ENCODE measurements at places on chromosomes 12 and 14.

DNA sequence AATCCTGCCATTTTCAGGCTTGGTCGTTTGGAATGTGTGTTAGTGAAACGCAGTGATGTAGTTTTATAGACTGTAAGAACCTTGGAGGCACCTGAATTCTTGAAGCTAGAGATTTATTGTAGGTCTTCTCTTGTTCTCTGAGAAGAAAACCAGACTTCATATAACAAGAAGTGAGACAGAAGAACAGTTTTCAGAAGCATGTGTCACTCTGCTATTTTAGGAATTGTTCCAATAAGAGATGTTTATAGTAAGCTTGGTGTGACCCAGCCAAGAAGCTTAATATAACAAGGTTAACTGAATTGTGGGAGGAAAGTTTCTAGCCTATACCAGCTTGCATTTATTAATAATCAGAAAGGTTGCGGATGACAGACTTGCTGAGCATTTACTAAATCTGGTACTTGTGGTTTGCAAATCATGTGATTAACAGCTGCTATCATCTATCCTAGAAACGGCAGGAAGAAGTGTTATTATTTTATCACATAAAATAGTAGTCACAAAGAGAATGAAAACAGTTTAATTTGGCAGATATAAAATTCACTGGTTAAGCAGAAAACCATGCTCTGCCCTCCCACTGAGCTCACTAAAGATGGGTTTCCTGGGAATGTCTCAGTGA is 49.2 kb upstream of the BCAT1 start:
- no peak for DNase-seq

DNA sequence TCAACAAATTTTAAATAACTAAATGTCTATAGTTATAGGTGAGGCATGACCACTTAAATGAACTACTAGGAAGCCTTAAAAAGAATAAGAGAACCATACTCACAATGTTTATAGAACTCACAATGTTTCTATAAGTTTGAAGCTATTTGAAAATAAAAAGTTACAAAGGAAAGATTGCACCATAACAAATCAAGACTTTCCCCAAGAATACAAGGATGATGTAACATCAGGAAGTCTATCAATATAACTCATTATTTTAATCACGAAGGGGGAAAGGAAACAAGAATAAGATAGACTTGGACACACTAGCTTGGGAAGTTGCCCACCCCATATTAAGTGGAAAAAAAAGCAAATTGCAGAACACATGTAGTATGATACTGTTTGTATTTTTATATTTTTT is 26.9 kb downstream of the TMEM233 start:
- no peak for DNase-seq

- DNase-seq: no peak
Observed at GRCh38 chr14:53744857-53745256, 211.8 kb downstream of the BMP4 start.

DNA sequence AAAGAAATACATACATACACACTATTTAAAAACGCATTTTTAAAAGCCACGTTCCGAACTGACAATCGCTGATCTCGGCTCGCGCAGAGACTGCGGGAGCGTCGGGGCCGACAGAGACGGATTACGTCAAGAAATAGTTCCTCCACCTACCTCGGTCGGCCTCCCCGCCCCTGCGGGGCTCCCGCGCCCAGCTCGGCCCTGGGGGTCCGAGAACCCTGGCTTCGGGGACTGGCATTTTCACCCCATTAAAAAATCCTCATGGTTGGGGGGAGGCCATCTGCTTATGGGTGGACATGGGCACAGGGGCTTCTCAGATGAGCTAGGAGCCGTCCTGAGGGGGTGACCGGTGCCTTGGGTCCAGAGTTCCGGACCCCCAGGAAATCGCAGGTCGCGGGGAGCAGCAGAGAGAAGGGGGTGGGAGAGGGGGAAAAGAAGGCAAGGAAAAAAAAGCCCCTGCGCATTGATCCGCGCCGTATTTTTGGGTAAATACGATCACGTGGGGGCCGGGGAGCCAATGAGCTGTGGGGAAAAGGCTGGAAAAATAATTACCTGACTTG is 324 bp upstream of the HOXC9 start:
- DNase-seq: peak; percentile 50

GRCh38 chr12:118981285-118982211 is at the start of gene SRRM4:
TSS of gene SRRM4 (plus strand) at chr12:118981541. CDS start at chr12:118981883, 342 bp downstream.
- DNase-seq: no peak

- no peak for DNase-seq
Observed at GRCh38 chr12:124727264-124727800, 136.3 kb downstream of the SCARB1 start.

DNA sequence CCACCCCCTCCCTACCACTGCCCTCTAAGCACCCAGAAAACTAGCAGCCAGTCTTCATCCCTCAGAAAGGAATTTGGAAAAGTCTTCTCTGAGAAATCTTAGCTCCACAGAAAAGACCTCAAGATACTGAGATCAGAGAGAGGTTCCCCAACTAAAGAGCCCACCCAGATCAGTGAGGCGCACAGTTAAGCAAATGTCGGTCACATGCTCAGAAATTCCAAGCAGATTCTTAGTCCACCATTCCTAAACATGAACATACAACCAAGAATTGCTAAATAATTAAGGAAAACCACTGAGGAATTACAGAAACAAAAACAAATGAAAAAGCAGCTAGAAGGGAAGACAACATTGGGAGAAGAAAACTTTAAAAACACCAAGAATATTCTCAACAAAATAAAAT is 32.3 kb downstream of the MED13L start:
- no peak for DNase-seq

DNA sequence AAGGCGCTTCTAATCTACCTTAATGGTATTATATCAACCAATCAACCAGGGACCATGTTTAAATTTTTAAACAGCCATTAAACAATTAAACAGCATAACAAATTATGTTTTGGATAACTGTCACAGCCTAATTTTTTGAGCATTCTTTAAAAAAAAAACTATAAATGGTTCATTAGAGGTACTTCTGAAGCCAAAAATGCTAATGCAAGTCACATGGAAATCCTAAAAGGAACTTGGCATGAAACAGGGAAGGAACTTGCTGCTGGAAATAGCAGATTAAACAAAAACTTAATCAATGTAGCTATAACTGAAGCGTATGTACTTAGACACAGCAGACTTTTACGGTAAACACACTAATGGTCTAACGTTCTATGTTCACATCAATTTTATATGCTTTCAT is 190.2 kb upstream of the BTG1 start:
- no peak for DNase-seq

GRCh38 chr14:83733670-83734069 is 1796.3 kb upstream of the FLRT2 start:
- DNase-seq: no peak

GRCh38 chr12:42557586-42558172 is 31.9 kb downstream of the PRICKLE1 start:
- DNase-seq: no peak

DNA sequence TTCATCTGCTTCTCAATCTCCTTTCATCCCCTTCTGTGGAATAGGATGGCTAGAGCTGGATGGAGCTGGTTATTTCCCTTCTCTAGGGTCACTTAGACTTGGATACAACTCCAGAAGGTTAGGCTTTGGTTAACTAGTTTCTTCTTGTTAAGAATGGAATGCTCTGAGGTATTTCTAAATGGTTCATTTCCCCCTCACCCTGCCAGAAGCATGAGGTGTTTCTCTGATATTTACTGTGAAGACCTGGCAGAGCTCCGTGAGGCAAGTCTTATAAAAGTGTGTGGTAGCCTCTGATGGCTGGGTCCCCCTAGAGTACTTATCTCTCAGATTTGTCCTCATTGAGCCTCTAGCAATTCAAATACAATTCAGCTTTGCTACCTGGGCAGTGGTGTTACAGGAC is 207.9 kb downstream of the SLC16A7 start:
- DNase-seq: no peak

GRCh38 chr12:106586278-106586802 is 3.5 kb downstream of the RFX4 start:
- DNase-seq: no peak

All from activated T-cell treated with anti-CD3 and anti-CD28 coated beads, Interleukin-2, amount 50 U/mL, for 72 hours (primary cell).